ENCODE measurements at places on chromosomes 1 and 21.
A peak's percentile ranks its signal among the peaks of the same experiment; 100 is the strongest.

DNA sequence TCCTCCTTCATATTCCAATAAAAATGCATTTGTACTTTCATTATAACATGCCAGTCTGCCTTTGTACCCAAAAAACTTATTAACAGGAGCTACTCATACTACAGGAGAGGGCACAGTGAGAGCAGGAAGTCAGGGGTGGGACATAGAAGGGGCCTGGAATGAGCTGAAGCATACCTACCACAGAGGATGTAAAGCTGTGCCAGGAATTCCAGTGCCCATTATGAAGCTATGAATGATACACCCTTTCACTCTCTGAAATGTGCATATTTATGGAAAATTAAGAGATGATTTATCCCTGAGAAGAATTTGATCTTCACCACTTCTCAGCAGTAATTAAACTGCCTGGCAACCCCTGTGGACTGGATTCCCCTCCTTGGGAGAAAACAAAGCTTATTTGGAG, 65.8 kb downstream of the ATP5PO start:
- DNase-seq = no peak

DNA sequence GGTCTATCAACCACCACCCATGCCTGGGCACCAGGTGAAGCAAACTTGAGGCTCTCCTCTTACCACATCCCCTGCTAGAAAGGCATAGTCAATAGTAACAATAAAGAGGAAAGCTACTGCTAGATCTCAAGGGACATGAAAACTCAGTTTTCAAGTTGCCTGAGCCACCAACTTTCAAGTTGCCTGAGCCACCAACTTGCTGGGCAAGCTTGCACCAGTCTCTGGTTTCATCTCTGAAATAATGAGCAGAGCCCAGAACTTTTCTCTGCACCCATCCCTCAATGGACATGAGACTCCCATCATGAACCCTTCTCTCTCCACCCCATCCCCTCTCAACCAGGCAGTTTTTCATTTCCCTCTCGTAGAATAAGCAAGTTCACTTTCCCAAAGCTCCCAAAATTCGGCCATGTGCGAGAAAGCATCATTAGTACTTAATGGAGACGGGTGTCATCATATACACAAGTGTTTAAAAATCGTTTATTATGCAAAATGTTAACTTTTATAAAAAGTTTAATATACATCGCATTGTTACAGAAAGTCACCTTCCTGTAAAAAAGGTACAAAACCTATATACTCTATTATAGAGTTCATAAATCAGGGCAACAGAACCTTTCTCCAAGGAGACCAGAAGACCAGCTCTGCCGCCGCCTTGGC, 1.7 kb downstream of the ID3 start:
- no peak for DNase-seq

DNA sequence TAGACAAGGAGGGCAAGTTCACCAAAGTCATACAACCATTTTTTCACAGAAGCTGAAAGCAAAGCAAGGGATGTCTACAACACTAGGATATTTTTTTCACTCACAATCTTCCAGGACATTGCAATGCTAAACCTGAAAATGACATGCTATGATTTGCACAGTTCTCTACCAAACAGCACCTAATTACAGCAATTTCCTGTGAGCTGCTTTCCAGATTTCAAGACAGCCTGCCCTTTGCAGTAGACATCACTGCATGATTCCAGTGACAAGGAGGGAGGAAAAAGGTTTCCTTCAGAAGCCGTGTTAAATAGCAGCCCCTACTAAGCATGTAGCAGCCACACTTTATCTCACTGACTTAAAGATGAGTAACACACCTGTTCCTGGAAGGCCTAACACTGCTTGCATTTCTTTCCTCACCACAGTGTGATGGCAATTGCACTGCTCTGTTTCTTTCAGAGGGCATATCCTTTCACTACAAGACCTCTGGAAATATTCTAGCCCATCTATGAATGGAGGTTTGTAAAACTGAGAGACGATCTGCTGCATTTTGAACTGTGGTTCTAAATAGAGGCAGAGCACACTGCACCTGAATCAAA, 97.1 kb downstream of the DUSP10 start:
- no peak for DNase-seq

- DNase-seq = no peak
Observed at GRCh38 chr1:44609768-44610526, 64.3 kb downstream of the TMEM53 start.

- no peak for DNase-seq
Observed at GRCh38 chr1:229102741-229103391, 168.0 kb upstream of the RAB4A start.

DNA sequence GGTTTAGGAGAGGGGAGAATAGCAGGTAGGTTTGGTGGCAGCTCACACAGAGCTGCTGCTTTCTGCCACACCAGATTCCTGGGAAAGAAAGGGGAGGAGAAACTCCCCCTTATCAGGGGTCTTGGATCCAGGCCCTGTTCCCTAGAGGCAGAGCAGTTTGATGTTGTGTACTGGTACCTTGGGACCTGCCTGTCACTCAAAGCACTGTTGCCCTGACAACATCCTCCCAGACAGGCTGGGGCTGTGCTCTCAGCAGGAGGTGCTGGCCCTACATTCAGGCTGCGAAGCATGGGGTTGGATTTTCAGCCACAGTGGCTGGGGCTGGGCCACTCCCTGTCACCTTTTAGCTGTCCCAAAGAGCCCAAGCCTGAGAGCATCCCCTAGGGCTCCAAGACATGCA, 188.0 kb downstream of the GRIK3 start:
- no peak for DNase-seq

GRCh38 chr1:47951026-47951425, 46.2 kb downstream of the TRABD2B start:
- DNase-seq = peak; percentile 25

GRCh38 chr1:98991127-98992012, 13.3 kb downstream of the PLPPR5 start:
- no peak for DNase-seq

- DNase-seq = no peak
Observed at GRCh38 chr1:83520797-83521196, 478.1 kb downstream of the TTLL7 start.

GRCh38 chr1:219812491-219813203, 115.7 kb downstream of the SLC30A10 start:
- DNase-seq = peak; percentile 41

- DNase-seq = no peak
Observed at GRCh38 chr1:71587961-71588360, 507.1 kb upstream of the ZRANB2 start.

DNA sequence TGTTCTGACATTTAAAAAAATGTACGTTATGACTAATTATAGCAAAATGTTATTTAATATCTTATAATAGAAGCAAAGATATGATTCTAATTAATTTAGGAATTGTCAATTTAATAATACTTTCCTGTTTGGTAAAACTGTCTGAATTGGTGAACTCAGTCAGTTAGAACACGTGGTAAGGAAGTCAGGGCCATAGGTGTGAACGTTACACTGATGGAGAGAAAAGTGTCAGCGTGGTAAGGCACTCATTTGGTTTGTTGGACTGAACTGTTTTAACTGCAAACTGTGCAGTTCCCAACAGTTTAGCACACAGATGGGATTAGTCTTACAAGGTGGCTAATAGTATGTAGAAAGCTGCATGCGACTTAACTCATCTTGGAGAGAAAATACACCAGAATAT, 102.9 kb downstream of the EPB41 start:
- no peak for DNase-seq

DNA sequence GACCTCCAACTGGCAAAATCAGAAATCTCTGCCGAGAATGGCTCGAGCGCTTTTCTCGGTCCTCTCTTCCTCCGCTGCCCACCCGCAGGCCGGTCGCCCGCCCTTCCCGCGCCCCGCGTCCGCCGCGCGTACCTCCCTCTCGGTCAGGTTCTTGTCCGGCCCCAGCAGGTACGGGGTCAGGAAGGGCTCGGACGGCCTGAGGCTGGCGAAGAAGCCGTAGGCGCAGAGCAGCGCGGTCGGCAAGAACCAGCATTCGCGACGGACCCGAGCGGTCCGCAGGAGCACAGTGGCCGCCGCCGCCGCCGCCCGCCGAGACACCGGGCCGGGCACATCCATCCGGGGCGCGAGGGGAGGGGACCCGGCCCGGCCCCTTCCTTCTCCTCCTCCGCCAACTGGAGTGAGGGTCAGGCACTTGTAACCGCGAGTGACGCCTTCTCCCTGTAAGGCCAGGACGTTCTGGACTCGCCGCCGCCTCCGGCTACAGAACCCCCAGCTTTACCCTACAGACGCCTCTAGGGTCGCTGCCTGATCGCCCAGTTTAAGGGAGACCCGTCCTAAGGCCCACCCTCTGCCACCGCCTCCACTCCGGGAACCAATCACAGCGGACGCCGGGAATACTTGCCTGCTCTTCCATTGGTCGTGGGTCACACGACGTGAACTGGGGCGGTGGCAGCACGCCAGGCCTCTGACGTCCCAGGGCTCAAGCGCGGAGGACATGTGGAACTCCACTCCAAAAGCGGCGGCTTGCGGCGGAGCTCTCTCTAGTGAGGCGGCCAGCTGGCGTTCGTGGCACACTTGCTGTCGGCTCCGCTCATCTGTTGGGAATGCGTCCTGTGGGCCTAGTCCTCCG, at the start of gene SLC19A2:
TSS of gene SLC19A2 (minus strand) at position 514 of the 850 bp plus-strand sequence. CDS start at position 336, 178 bp downstream.
- peak; percentile 96 for DNase-seq

- DNase-seq = no peak
Observed at GRCh38 chr1:202266061-202266765, 72.6 kb downstream of the LGR6 start.

- DNase-seq = no peak
Observed at GRCh38 chr1:53518775-53519174, 59.6 kb downstream of the DMRTB1 start.

DNA sequence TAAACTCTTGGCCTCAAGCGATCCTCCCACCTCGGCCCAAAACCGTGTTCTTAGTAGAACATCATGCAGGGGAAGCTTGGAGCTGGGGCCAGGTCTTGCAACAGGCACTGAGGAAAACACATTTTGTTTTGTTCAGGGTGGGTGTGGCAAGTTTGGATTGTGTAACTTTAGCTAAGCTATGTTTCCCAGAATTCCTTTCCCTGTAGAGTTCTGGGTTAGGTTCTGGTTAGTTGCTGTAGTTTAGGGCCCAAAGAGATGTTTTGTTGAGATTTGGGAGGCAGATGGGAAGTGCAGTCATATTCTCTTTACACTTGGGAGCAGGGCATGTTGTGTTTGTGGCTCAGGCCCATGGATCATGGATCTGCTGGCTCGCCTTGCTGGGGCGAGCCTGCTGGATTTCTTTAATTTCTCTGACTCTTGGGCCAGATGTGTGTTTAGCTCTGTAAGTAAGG, 24.0 kb downstream of the PLA2G5 start:
- no peak for DNase-seq

DNA sequence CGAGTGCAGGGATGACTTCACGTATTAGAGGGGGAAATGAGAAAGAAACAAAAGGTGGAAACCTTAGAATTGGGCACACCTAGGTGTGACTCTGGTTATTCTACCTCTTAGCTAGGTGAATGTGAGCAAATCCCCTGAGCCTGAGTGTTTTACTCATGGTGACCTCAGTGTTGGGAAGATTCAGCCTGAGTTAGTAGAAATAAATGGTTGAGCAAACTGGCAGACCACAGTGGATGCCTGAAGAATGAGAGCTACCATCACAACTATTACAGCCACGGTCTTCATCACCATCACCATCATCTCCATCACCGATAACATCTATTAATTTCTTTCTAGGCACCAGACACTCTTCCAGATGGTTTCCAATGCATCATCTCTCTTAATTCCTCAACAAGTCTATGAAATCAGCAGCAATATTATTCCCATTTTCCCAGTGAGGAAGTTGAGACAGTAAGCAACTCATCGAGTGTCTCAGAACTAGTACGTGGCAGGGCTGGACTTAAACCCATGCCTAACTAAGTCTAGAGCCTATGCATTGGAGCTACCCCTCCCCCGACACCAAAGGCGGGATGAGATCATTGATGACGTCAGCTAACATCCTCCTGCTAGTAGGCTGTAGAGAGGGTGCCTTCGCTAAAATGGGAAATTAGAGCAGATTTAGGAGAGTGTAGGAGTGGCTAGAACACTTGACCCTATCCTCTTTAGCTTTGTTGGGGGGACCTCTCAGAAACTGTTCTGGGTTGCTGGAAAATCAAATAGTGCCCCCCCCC, 7.9 kb upstream of the KAZN start:
- no peak for DNase-seq

GRCh38 chr1:151455231-151455630, 4.1 kb downstream of the POGZ start:
- no peak for DNase-seq

DNA sequence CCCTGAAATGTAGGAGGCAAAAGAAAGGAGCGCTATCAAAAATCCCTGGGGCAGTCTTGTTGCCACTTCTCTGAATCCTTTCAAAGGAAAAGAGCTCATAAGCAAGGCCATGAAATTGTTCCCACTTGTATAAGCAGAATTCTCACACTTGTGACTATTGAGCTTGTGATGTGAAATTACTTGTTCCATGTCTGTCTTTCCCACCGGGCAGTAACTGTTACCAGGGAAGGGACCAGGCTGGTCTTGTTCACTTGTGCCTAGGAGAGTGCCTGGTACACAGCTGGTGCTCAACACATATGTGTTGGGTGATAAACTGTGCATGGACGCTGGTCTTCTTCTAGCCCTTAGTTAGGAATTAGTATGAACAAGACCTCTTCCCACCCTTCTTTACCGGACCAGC, 150.6 kb downstream of the CDC7 start:
- DNase-seq = no peak

DNA sequence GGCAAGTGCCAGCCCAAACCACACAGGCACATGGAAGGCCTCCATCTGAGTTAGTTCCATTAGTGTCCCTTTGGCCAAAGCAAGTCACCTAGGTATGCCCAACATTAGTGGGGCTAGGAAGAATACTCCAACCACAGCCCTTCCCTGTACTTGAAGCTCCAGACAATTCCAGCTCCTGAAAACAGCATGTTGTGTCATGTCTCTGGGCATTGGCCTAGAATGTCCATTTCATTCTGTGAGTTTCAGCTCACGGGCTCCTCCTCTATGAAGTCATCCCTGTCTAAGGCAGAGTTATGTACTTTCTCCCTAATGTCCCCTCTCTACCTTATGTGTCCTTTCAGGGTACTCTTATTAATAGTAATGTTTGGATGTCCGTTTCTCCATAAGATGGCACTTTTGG, 96.5 kb upstream of the SPATA6 start:
- no peak for DNase-seq

DNA sequence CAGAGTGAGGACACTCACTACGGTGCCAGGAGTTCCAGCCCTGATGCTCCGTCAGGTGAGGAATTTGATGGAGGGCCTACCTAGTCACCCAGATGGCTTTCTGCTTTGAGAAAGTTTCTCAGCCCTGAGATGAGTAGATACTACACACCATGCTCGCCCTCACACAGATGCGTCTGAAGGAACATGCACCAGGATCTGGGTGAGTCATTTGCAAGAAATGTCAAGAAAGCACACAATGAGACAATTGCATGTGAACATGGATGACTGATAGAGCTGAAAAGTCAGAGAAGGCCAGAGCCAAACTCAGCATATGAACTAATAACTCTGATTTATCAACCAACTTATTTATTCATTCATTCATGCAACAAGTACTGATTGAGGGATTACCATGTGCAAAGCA, 483.9 kb downstream of the OMA1 start:
- no peak for DNase-seq

DNA sequence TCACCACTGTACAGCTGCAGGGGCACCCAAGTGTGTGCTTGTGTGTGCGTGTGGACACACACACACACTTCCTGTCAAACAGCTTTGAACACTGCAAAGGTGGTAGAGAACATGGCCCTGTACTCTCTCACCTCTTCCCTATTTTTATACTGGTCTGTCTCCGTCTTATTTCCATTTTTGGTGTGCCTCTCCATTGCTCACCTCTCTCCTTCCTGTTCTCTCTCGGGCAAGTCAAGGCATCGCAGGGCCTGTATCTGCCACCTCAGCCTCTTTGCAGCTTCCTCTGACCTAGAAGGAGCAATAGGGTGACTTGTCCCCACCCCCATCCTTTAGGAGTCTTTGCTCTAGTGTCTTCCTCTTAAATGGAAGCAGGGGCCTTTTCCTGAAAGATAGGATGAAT, 2.2 kb downstream of the SMCP start:
- DNase-seq = no peak
